Left ventricle myocardium inferior (tissue), 1 donor: ENCODE measurements at places on chromosomes 4 and X.

DNA sequence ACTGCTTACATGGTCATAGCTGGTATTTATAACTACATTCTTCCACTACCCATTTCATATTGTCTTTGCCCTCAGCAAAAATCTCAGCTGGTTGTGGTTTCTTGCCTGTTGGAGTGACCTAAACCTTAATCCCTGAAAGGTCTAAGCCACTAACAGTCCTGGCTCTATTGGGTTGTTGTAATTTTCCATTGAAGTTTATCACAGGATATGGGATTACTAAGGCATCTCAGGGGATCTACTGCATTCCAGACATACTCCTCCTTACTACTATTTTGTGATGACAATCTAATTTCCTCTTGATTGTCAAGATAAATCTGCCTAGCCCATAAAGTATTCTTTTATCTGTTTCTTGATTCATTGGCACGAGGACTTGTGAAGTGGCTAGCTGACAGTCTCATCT, 6.2 kb upstream of the OSTC start:
- DNase-seq: no peak

DNA sequence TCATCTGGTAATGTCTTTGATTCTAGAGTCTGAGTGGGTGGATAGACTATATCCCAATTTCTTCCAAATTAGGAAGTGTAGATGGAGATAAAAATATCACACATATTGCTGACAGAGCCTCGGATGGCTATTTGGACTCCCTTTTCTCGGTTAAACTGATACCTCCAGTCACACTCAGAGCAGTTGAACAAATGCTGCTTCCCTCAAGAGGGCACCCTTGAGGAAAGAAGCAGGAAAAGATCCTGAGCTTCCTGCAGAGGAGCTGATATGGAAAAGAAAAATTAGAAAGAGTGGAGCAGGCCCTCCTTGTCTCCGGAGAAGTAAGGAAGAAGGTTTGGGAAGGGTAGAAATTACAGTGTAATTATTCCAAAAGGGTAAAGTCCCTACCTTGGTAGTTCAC, 96.2 kb upstream of the CCSER1 start:
- DNase-seq: no peak

GRCh38 chr4:7529368-7530080, 94.8 kb upstream of the PSAPL1 start:
- DNase-seq: no peak

GRCh38 chrX:41889317-41890025, 33.9 kb downstream of the CASK start:
- no peak for DNase-seq

DNA sequence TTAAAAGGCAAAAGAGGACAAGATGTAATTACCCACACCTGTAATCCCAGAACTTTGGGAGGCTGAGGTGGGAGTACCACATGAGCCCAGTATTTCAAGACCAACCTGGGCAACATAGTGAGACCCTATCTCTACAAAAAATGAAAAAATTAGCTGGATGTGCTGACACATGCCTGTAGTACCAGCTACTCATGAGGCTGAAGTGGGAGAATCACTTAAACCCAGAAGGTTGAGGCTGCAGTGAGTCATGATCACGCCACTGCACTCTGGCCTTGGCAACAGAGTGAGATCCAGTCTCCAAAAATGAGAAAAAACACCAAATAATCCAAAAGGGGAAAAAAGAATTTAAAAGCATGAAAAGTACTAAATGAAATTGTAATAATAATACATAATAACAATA, 30.8 kb downstream of the NR0B1 start:
- DNase-seq: no peak

GRCh38 chrX:154540897-154541535, 5.6 kb downstream of the G6PD start:
- no peak for DNase-seq
